ENCODE measurements at places on chromosomes 5 and 9. TPM values are rescaled to one million over a fixed set of nuclear protein-coding genes. Genes with fewer than 3 reads are reported as not detected.

ARID3C gene
- 0.17 TPM for total RNA-seq

CDKN2B gene
- total RNA-seq: 50.0 TPM

RNF180 gene
- 9.3 TPM for total RNA-seq

SEMA4D gene
- 2.3 TPM for total RNA-seq

CYSRT1 gene
- 2.2 TPM for total RNA-seq

SAPCD2 gene
- total RNA-seq: 6.9 TPM

EDIL3 gene
- 137 TPM for total RNA-seq

ENHO gene
- not detected for total RNA-seq

CCDC171 gene
- total RNA-seq: 2.2 TPM

SAP30L gene
- 34.9 TPM for total RNA-seq

PTGS1 gene
- total RNA-seq: 16.4 TPM

TAF11L3 gene
- not detected for total RNA-seq

CRB2 gene
- not detected for total RNA-seq

SPATA31D4 gene
- not detected for total RNA-seq

C5orf15 gene
- 71.3 TPM for total RNA-seq

PCDHGB6 gene
- 3.7 TPM for total RNA-seq

FAM163B gene
- not detected for total RNA-seq

IFNK gene
- total RNA-seq: not detected

SLC25A2 gene
- 0.17 TPM for total RNA-seq

SNCAIP gene
- not detected for total RNA-seq

CTXN3 gene
- total RNA-seq: not detected

ATOSB gene
- 43.1 TPM for total RNA-seq

KCNMB1 gene
- total RNA-seq: 0.50 TPM

NR4A3 gene
- under 0.01 TPM for total RNA-seq

C9orf85 gene
- total RNA-seq: 20.4 TPM

GBGT1 gene
- total RNA-seq: 0.35 TPM

PCDHA13 gene
- 0.43 TPM for total RNA-seq

ITGA2 gene
- total RNA-seq: 191 TPM

SPINK13 gene
- total RNA-seq: not detected

TAS2R1 gene
- total RNA-seq: not detected

SREK1IP1 gene
- 14.5 TPM for total RNA-seq

STKLD1 gene
- 0.67 TPM for total RNA-seq

COL15A1 gene
- not detected for total RNA-seq

PCDHB8 gene
- 0.16 TPM for total RNA-seq

MYORG gene
- total RNA-seq: 9.9 TPM

Measured in mammary epithelial cell (primary cell).